ENCODE measurements at places on chromosomes 16 and 17. TPM values are rescaled to one million over a fixed set of nuclear protein-coding genes. Genes with fewer than 3 reads are reported as not detected.
A peak's percentile ranks its signal among the peaks of the same experiment; 100 is the strongest.

TUBD1 gene
- 9.5 TPM for total RNA-seq

DNAH3 gene
- total RNA-seq = not detected

ZP2 gene
- total RNA-seq = not detected

PPY gene
- not detected for total RNA-seq

ANKFY1 gene
- 15.0 TPM for total RNA-seq

KRTAP3-1 gene
- not detected for total RNA-seq

CHRNE gene
- not detected for total RNA-seq

GRCh38 chr16:79276501-79276900 is 324.0 kb downstream of the MAF start:
- DNase-seq = no peak

- DNase-seq = no peak
These were observed 5.9 kb upstream of the RGS9 start for GRCh38 chr17:65131240-65131639.

DNA sequence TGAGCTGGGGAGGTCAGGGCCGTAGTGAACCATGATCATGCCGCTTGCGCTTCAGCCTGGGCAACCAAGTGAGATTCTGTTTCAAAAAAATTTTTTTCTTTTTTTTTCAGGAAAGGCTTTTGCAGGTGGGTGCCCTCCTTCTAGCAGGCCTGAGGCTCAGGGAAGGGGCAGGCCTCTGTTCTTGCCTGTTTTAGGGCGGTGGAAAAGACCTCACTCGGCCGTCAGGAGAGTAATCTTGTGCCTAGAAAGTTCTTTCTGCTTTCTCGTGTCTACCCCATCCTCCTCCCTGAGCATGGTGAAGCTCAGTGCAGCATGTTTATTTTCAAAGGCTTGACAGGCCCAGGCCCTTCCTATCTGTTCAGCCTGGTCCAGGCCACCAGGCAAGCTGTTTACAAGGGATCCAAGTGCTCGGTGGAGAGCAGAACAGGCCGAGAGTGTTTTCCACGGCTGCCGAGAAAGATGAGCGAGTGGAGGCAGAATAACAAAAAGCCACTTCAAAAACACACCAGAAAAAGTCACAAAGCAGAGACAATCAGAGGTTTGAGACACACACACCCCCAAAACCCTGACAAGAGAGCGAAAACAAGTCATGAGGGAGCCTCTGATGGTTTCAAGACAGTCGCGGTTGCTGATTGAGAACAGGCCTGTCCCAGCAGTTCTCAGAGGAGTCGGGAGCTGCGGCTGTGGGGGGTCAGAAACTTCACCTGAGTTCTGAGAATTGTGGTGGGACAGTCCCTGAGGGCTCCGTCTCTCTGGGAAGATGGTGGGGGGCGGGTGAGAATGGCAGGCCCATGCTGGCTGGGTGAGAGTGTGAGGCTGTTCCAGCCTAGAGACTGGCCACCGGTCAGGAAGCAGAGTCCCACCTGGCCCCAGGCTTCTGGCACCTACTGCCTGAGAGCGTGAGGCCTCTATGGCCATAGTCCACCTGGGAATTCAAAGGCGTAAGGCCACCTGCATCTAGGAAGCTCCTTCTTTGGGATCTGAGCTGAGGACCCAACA is 37.5 kb upstream of the CCR7 start:
- DNase-seq = no peak

DNA sequence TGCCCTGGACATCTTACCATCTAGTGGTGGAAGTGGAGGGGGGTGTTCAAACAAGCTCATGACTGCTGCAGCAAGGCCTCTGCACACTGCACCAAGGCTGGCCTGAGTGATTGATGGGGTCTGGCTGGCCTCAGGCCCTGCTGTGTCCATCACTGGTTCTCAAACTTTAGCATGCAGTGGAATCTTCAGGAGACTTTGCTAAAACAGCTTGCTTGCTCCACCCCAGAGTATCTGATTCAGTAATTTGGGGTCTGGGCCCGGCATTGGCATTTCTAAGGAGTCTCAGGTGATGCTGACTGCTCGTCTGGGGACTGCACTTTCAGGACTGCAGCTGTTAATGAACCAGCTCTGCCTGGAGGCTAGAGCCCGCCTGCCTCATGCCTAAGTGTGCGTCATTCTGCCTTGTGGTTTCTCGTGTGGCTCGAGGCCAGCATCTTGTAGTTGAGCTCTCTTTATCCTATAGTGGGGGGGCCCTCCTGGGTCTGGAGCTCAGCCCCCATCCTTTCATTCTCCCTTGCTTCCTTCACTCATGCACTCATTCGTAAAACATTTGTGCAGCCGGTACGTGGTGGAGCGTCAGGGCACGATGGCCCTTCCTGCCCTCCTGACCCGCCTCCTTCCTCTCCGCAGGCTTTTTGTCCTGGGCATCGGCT is 4.1 kb downstream of the MGAT5B start:
- DNase-seq = no peak

GRCh38 chr17:72407336-72407909 is 286.6 kb downstream of the SOX9 start:
- peak; percentile 86 for DNase-seq

- no peak for DNase-seq
These were observed 31.0 kb downstream of the OMG start for GRCh38 chr17:31266042-31266441.

DNA sequence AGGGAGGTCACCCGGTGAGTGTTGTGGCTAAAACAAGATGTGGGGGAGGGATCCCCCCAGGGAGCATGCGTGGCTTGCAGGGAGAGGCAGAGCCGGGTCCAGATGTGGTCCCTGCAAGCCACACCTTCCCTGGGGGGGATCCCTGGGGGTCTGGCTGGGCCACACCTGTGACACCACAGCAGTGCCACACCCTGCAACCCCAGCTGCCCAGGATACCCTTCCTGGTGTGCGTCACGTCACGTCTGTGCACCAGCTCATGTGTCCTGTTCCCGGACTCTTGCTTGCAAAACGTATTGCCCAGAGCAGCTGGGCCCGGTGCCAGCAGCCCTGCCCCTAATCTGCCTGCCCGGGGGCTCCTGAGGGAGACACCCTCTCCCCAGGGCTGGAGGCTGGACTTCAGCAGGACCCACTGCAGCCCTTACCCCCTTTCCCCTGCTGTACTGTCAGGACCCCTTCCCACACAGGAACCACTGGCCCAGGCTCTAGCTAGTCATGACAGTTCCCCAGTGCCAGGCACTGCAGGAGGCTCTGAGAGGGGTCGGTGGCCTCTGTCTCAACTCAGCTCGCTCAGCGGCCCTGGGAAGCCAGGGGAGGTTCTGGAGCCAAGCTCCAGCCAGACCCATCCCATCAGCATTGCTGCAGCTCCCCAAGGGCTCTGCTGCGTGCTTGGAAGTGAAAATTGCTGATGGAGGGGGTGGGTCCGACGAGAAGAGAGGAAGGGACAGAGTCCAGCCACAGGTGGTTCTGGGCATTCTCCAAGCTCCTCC is 25.8 kb upstream of the ACSF3 start:
- no peak for DNase-seq

DNA sequence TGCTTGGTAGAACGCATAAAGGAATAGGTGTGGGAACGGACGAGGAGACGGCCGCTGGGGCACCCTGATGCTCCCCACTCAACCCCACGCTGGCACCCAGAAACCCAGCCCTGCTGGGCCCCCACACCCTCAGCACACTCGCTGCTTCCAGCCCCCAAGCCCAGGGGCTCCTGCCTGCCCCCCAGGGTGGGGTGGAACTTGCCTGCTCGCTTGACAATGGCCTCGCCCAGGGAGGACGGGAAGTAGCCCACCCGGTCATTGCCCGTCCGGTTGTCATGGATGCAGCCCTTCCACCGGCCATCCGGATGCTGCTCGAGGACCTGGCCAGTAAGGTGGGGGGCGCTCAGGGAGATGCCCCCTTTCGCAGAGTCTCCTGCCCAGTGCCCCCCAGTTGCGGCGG is 9.9 kb downstream of the CASKIN1 start:
- no peak for DNase-seq

DNA sequence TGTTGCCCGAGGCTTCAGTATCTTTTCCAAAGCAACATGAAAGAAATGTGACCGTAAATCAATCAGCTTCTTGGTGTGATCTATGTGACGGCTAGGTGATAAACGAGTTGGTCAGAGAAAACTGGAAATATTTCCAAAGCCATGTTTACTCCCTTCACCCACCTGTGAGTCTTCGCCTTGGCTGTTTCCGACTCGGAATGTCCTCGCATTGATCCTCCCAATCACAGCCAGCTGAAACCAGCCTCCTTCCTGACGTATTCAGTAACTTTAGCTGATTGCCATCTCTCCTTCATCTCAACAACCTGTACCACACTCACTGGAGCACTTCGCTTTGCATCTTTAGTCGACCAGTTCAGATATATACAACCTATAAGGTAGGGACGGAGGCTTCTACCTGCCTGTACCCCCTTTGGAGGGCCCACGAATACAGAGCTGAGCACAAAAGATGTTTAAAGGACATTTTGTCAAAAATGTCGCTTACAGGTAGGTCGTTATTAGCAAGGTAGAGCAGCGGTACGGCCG is 705 bp downstream of the KRABD2 start:
- DNase-seq = no peak

DNA sequence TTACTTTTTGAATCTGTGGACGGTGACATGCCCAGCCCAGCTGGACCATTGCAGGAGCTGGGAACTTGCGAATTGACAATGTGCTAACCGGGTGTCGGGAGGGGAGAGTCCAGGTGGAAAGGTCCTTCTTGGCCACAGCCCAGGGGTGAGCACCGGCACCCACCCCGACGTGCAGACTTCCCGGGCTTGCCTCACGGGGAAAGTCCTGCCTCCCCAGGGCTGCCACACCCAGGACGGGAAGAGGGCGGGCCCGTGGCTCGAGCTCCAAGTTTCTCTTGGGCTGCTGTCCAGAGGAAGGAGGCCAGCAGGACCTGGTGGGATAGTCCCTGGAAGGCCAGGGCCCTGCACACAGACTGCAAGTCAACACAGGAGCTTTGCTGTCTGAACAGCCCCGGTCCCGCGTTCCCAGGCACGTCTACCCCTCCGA is 17.7 kb downstream of the CARD14 start:
- DNase-seq = no peak

GRCh38 chr16:64968539-64968938 is 153.3 kb downstream of the CDH11 start:
- no peak for DNase-seq

DNA sequence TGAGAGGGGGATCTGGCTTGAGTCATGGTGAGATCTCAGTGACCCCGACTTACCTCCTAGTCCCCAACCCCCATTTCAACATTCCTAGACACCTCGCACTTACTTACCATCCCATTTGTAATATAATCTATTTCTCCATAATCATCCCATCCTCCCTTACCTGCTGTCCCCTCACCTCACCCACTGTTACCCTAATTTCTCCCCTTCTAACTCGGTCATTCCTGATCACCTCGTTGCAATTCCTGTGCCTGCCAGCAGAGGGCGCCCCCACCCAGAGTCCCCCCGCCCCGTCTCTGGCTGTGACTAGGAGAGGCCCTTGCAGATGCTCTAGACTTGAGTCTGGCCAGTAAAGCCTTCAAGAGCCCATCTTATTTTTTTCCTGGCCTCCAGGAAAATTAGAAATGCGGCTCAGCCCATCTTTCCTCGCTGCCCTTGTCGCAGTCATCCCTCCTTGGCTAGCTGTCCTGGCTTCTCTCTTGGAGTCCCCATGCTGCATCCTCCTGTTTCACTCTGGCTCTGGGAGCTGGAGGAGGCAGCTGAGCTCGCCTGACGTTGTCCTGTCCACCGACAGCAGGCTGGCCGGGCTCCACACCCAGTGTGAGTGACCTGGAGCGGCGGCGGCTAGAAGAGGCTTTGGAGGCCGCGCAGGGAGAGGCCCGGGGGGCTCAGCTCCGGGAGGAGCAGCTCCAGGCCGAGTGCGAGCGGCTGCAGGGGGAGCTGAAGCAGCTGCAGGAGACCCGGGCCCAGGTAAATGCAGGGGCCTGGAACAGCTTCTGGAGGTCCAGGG is 5.0 kb downstream of the TBKBP1 start:
- no peak for DNase-seq

DNA sequence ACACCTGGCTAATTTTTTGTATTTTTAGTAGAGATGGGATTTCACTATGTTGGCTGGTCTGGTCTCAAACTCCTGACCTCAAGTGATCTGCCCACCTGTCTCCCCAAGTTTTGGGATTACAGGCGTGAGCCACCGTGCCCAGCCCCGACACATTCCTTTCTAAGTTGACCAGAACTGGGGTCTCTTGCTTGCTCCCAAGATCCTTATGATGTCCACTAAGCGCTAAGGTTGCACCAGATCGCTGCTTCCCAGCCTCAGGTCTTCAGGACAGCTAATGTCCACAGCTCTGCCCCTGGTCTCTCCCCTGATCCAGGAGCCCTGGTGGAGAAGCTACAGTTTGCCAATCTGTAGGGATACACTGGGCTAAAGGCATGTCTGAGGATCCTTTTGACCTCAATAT is 29.5 kb downstream of the NSMCE1 start:
- DNase-seq = no peak

GRCh38 chr16:22353191-22353919 is 21.1 kb downstream of the CDR2 start:
- DNase-seq = peak; percentile 76

GRCh38 chr16:67447508-67448076 is 16.7 kb downstream of the HSD11B2 start:
- DNase-seq = no peak

GRCh38 chr17:47841488-47842291 is 617 bp upstream of the SCRN2 start:
- no peak for DNase-seq

- DNase-seq = no peak
These were observed 690 bp downstream of the RHOT1 start for GRCh38 chr17:32142857-32143526.

GRCh38 chr17:10262451-10262850 is 64.0 kb upstream of the GAS7 start:
- no peak for DNase-seq

- no peak for DNase-seq
These were observed 1.2 kb upstream of the GLIS2 start for GRCh38 chr16:4314532-4315185.

DNA sequence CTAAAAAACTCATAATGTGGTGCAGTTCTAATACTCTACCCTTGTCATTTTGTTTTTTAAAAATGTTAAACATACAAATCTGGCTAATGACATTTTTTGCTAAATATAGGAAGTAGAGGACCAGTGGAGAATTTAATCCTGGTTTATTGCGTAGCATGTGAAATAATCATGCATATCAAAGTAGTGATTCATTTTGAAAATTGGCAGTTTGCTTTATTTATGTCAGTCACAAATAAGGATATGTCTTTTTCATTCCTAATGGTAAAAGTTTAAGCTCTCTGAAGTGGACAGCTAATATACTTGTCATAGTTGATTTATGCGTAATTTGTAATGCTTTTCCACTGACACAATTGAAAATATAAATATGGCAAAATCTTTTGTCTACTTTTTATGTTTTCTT is 224.2 kb downstream of the BCAS3 start:
- peak; percentile 12 for DNase-seq

DNA sequence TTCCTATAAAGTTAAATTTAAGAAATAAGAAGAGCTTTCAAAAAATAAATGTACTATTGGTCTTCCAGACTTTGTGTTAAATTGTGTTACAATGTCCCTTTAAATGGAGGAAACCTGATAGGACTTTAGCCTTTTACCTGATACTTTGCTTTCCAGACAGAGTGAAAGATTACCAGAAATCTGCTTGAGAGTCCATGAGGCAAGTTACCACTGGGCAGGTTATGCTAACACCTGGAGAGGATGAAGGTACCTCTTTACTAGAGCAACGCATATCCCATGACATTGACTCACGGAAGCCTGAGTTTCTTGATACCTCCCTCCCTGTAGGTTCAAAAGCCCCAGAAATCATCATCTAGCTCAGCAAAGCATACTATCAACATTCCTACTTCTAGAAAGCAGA is 143.9 kb upstream of the C17orf78 start:
- DNase-seq = no peak
